ENCODE measurements at places on chromosomes 11 and 22.

DNA sequence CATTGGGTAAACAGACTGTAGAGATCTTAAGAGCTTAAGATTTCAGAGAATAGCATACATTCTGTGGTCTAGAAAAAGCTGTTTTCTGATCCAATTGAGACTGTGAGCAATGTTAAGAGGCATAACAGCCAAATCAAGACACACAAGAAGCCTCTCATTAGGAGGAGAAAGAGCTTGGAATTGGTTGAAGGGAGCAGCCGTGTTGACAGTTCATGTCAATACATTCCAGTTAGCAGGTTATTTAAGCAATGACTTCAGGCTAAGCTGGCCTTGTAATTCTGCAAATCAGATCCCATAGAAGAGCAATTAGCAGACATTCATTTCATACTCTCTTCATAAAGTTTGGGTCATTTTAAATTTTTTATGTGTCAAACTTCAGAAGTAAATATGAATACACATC is 50.9 kb downstream of the ETS1 start:
- no peak for DNase-seq

- DNase-seq = no peak
Measured at GRCh38 chr11:73538381-73538872, 59.5 kb downstream of the FAM168A start.

- peak; percentile 19 for DNase-seq
Measured at GRCh38 chr11:121930004-121930965, 185.7 kb downstream of the BLID start.

- no peak for DNase-seq
Measured at GRCh38 chr11:113681282-113681681, 24.8 kb downstream of the TMPRSS5 start.

GRCh38 chr11:77882396-77882795 is 61.5 kb downstream of the AAMDC start:
- DNase-seq = no peak

GRCh38 chr11:57787920-57788702 is 26.5 kb downstream of the CTNND1 start:
- DNase-seq = peak; percentile 52

GRCh38 chr22:26267856-26268255 is 98.6 kb downstream of the SEZ6L start:
- no peak for DNase-seq

GRCh38 chr22:48098921-48099245 is 1336.4 kb downstream of the TBC1D22A start:
- no peak for DNase-seq

- DNase-seq = peak; percentile 96
Measured at GRCh38 chr22:42688241-42689211, 32.1 kb downstream of the A4GALT start.

- no peak for DNase-seq
Measured at GRCh38 chr11:34680206-34680605, 59.3 kb downstream of the EHF start.

DNA sequence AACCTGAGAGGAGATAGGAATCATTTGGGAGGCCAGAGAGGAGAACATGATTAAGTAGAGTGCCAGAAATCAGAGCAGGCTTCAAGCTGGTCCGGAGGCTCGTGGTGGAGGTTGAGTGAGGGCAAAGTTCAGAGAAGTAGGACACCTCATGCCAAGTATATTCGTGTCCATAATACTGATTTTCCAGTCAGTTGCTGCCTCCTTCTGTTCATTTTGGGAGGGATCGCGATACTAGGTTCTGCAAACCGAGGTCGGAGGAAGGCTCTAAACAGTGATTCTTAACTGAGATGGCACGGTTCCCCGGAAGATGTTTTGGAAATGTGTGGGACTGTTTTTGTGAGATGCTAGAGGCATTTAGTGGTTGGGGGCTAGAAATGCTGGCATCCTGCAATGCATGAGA is 13.6 kb upstream of the CD3E start:
- peak; percentile 11 for DNase-seq

GRCh38 chr22:44449061-44449682 is 48.9 kb downstream of the RTL6 start:
- peak; percentile 83 for DNase-seq

DNA sequence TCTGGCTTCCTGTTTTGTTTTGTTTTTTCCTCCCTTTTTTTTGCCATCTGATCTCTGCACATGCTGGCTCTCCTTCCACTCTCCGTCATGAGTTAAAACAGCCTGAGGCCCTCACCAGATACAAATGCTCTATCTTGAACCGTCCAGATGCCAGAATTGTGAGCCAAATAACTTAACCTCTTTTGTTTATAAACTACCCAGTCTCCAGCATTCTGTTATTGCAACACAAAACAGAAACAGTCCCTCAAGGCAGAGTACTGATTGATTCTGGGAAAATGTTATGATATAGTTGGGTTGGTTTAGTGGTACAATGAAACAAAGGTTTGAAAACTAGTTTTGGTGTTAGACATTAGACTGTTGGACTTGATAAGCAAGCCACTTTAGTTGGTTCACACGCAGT is 1390.0 kb upstream of the RAG2 start:
- peak; percentile 94 for DNase-seq

GRCh38 chr11:27558401-27558800 is 51.8 kb upstream of the LIN7C start:
- DNase-seq = peak; percentile 11

GRCh38 chr11:125347261-125347585 is 148.8 kb downstream of the FEZ1 start:
- no peak for DNase-seq

GRCh38 chr11:18844753-18845367 is 53.3 kb upstream of the PTPN5 start:
- peak; percentile 72 for DNase-seq

GRCh38 chr11:100469835-100470234 is 217.3 kb upstream of the ARHGAP42 start:
- peak; percentile 16 for DNase-seq

- no peak for DNase-seq
Measured at GRCh38 chr11:134562941-134563471, 151.0 kb upstream of the B3GAT1 start.

DNA sequence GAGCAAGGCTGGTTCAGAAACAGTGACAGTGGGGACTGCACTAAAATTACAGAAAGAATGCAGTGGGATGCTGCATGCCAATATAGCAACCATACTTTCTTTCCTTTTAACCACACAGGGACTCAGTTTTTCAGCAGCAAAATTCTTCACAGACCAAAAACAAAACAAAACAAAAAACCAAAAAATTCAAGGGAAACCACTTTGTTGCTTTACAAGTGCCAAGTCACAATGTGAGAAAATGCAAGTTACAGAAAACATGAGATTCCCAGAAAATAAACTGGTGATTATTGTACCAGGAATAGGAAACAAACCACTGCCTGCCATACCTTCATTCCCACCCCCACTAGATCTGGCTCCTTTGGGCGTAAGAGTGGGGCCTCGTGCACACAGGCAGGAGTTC is 52.6 kb downstream of the TENM4 start:
- DNase-seq = no peak

GRCh38 chr22:49534386-49534785 is 293.3 kb downstream of the BRD1 start:
- DNase-seq = no peak

GRCh38 chr11:96139691-96140090 is 203.3 kb downstream of the MAML2 start:
- DNase-seq = no peak

- DNase-seq = no peak
Measured at GRCh38 chr22:46003271-46004091, 26.5 kb upstream of the WNT7B start.

GRCh38 chr11:87523276-87523675 is 485.5 kb downstream of the TMEM135 start:
- DNase-seq = no peak

DNA sequence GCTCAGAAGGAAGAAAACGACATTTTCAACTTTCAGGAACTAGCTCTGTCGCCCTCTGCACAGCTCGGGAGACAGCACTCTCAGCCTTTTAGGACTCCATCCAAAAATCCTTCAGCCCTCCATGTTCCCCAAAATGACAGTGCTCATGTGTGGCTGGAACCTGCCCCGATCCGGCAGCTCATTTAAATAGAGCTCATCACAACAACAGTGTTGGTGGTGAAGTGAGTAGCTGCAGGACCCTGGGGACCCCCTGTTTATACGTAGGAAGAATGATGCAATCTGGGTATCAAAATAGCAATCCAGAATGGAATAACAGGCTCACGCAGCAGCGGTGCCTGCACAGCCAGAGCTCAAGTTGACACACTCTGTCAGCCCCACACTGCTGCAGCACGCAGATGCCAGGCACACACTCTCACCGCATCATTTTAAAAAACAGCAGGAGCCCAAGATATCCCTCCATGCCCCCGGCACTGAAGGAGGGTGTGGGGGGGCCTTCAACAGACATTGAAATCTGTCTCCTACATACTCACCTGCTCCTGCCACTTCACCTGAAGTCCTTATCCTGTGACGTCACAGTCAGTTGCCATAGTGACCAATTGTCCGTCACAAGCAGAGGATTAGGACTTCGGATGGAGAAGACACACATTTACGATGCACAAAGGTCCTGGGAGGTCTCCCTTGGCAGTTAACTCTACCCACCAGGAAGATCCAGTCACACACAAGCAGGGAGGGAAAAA is 24.0 kb downstream of the TRIM66 start:
- peak; percentile 42 for DNase-seq

- DNase-seq = peak; percentile 95
Measured at GRCh38 chr11:79413268-79413667, 27.6 kb downstream of the TENM4 start.

- DNase-seq = no peak
Measured at GRCh38 chr11:68215524-68216170, 2.6 kb upstream of the KMT5B start.

- DNase-seq = no peak
Measured at GRCh38 chr22:39979458-39979857, 15.3 kb upstream of the FAM83F start.

DNA sequence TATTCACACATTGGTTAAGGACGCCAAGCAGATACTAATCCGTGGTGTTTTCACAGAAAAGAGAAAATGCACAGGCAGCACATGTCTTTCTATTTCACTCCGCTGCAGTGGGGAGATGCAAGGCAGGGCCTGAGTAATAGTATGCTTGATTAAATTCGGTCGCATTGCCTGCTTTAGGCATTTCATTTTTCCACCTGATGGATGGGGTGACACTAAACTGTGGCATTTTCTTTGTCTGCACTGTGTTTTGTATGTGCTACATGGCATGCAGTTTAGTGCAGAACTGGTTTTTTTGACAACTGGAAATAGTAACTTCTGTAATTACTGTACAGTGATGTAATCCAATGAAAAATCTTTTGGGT is 94.9 kb downstream of the SLC17A6 start:
- DNase-seq = no peak

DNA sequence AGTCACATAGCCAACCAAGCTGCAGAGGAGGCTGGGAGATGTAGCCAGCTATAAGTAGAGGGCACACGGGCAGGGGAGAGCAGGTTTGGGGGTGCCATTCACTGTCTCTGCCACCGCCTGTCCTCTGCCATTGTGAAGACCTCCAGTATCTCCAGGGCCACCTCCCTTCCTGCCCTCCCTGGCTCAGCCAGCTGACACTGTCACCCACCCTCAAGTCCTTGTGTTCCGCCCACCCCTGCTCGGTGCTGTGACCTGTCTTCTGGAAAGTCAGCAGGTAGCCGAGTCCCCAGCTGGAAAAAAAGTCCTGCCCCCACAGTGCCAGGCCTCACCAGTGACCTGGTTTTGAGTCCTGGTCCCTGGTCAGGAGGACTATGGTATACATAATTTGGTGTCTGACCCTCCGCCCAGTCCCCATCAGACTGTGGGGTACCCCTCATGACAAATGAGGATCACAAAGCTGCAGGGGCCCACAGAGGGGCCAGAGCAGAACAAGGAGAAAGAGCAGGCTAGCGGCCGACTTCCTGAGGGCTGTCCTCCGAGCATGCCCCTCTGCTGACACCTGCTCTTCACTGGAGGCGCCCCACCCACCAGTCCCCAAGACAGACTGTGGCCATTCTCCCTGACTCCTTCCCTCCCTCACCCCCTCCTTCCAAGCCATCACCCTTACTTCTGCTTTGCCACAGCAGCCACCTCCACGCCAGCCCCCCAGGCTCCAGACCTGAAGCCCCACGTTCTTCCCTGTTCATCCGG is 7.1 kb upstream of the IL2RB start:
- no peak for DNase-seq

DNA sequence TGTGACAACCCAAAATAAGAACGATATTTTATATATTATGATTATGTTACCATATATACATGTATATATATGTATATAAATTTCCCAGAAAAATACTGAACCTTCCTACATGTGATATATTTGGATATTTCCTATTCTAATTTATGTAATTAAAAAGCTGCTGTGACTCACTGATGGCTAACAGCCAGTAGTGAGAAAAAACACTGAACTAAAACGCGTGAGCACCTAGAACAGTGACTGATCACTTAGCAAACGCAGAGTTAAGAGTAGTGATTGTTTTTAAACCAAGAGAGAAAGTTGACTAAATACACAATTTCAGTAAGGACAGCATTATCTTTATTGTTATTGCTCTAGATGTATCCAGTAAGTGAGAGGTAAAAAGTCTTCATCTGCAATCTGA is 213.8 kb downstream of the TMEM135 start:
- peak; percentile 25 for DNase-seq

- DNase-seq = no peak
Measured at GRCh38 chr11:31956310-31956709, 134.6 kb upstream of the RCN1 start.

DNA sequence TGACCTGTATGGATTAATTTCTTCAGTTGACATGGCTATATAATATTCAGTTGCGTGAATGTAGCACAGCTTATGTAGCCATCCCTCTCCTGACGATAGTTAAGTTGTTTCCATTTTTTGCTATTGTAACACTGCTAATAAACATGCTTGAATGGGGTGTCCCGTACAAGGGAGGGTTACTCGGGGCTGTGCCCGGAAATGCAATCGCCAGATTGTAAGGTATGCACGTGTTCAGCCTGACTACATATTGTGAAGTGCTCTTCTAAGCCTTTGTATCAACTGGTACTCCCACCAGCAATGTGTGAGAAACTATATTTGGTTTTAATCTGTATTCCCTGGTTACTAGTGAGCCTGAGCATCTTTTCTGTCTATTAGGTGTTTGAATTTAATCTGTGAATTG is 16.1 kb downstream of the ST3GAL4 start:
- DNase-seq = no peak

DNA sequence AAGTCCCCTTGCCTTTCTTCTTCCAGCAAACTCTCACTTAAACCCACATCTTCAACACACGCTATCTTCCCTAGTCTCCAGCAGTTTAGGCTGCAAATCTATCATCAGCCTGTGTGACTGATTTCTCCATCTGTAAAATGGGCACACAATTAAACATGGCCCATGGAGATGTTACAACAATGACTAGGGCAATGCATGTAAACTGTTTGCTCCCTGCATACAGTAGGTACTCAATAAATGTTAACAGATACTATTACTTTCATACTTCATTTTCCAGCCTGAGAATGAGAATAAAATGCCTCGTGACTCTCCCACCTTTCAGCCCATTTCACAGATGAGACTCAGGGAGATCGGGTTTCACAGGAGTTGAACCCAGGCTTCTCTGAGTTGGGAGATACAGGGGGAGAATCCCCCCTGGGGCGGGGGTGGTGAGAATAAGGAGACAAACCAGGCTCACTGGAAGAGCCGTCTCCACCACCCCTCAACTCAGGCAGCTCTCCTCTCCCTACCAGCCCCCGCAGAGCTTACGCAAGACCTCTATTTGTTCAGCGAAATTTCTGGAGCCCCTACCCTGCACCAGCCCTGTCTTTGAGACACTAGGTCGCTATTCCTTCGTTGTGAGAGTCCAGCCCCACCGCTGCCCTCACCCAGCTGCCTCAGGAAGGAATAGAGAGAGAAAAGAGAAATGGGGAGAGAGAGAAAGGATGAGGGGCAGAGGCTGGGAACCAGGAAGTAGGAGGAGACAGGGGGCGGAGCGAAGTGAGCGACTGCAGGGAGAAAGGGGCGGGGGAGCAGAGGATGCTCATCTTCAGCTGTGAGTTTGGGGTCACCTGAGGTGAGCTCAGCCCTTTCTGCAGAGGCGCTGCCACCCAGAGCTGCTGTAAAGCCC is 42.1 kb upstream of the KLHL35 start:
- peak; percentile 82 for DNase-seq
